ENCODE measurements at places on chromosomes 12 and 14.

DNA sequence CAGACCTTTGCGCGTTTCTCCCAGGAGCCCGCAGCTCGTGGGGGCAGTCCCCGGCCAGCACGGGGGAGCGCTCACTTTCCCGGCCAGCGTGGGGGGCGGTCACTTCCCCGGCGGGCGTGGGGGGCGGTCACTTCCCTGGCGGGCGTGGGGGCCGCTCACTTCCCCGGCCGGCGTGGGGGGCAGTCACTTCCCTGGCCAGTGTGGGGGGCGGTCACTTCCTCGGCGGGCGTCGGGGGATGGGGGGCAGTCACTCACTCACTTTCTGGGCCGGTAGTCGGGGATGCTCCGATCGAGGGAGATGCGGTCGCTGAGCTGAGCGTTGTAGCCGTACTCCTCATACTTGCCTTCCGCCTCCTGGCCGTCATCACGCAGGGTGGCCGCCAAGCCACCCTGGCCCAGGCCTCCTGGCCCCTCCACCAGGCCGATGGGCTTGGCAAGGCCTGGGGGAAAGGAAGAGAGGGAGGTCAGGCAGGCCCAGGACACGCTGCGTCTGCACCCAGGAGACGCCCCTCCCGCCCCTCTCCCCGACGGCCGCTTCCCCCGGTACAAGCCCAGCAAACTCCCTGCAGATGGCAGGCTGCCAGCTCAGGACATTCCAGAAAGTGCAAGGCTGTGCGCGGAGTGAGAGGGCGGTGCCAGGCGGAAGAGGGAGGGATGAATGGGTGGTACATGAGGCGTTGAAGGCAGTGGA lies 43.3 kb downstream of the GALNT9 start:
- DNase-seq = no peak

GRCh38 chr14:105411017-105411941 lies 8.3 kb upstream of the MTA1 start:
- no peak for DNase-seq

GRCh38 chr14:33035416-33036194 lies 96.9 kb downstream of the NPAS3 start:
- DNase-seq = no peak

GRCh38 chr12:47988073-47989022 lies 15.9 kb downstream of the COL2A1 start:
- no peak for DNase-seq

GRCh38 chr12:14275886-14276285 lies 89.6 kb upstream of the ATF7IP start:
- no peak for DNase-seq

DNA sequence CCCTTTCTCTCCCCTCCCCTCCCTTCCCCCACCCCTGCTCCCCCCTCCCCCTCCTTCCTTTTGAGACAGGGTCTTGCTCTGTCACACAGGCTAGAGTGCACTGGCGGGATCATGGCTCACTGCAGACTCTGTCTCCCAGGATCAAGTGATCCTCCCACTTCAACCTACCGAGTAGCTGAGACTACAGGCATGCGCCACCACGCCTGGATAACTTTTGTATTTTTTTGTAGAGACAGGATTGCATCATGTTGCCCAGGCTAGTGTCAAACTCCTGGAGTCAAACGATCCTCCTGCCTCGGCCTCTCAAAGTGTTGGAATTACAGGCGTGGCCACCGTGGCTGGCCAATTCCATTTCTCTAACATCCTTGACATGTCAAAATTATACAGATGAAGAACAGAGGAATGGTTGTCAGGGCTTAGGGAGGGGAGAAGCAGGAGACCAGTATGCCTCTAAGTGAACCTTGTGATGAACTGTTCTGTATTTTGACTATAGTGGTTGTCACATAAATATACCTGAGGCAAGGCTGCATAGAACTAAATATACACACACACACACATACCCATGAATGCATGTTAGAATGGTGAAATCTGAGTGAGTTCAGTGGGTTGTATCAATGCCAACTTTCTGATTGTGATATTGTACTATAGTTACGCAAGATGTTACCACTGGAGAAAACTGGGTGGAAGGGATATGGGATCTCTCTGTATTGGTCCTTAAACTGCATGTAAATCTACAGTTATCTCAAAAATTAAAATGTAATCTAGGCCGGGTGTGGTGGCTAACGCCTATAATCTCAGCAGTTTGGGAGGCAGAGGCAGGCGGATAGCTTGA lies 3.6 kb upstream of the CFAP73 start:
- no peak for DNase-seq

DNA sequence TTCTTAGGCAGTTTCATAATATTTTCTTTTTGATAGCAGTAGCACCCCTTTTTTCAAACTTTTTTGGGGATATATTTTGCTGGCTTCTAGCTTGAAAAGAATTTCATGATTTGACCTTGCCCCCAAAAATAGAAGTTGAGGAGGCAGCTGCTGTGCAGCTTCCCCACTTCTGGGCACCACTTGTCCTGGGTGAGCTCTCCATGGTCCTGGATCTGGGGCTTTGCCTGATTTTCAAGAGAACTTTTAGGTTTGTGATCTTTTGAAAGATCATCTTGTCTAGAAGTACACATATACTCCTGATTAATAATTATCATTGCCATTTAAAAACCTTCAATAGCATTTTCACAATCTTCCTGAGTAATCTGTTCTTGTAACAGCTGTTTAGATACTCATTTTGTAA lies 271.6 kb downstream of the NPAS3 start:
- DNase-seq = no peak

- no peak for DNase-seq
Measured at GRCh38 chr14:22176957-22177356, 412.1 kb downstream of the DAD1 start.

DNA sequence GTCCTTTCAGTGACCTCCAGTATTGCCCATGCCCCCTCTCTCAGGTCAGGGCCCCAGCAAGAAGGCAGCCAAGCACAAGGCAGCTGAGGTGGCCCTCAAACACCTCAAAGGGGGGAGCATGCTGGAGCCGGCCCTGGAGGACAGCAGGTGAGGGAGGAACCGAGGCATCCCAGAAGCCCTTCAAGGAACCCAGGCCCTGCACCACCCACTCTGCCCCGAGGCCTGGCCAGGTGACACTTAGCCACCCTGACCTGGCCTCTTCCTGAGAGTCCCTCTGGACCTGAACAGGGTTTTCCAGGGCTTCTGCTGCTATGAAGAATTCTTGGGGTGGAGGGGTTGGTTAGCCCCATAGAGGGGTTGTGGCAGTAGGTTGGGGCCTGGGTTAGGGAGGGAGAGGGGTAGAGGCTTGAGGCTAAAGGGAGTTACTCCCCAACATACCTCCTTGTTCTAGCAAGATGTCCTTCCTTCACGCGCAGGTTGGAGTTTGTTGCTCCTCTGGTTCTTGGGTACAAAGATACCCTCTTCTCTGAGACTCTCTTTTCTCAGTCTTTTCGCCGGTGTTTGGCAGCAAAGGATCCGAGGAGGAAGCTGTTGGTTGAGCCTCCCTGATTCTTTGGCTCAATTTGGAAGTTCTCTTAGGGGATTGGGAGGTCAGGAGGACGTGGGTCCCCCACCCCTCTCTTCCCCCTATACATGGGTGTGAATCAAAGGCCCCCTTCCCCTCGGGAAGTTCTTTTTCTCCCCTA lies 2.1 kb downstream of the TARBP2 start:
- no peak for DNase-seq

- peak; percentile 53 for DNase-seq
Measured at GRCh38 chr14:65927931-65928356, 515.4 kb downstream of the FUT8 start.

GRCh38 chr14:99287269-99287942 lies 15.4 kb upstream of the BCL11B start:
- DNase-seq = no peak

DNA sequence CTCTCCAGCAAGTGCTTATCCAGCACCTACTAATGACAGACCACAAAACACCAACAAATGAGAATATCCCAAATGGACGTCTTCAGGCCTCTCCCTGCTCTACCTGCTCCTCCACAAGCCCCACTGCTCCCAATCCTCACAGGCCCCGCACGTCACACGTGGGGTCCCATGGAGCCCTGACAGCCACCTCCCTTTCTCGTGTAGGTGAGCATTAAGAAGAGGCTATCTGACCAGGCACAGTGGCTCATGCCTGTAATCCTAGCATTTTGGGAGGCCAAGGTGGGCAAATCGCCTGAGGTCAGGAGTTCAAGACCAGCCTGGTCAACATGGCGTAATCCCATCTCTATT lies 5.4 kb downstream of the RIMBP2 start:
- DNase-seq = no peak

DNA sequence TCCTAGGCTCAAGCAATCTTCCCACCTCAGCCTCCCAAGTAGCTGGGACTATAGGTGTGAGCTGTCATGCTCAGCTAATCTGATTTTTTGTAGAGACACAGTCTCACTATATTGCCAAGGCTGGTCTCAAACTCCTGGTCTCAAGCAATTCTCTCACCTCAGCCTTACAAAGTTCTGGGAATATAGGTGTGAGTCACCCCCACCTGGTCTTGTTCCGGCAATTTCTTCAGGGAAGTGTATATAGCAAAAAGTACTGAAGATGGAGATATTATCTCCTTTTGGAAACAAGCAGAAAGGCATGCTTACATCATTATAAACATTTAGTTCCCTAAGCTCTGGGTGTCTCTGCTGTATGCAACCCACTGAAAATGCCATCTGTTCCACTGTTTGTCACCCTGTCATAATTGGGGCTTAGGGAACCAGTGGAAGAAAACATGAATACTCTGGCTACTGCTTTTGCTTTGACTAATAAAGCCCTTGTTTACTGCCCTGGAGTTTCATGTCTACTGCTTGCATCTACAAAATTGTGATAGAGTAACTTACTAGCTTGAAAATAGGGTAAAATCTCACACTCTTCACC lies 940.2 kb downstream of the GALC start:
- DNase-seq = no peak

DNA sequence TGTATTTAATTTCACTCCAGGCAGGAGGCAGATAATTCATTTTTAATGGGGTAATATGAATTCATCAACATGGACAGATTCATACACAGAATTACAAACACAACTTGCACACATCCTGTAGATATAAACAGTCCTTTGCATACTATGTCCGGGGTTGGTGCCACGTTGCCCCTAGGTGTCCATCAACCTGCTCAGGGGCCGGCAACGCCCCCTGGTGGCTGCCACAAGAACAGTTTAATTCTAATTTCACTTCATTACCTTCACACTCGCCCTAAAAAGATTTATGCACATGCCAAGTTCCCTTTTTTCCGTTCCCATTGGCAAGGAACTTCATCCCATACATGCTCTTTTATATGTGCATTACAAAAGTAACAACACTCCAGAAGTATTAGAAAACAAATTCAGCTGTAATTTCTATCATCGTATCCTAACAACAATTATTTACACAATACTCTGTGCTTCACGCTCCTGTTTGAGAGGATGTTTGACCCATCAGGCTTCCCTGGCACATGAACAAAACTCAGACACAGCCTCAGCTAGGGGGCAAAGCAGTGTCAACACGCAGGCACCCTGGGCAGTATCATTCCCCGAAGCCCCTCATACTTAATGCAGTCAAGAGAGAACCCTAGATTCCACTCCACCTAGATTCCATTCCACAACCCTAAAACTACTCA lies 15.5 kb downstream of the MANSC1 start:
- DNase-seq = peak; percentile 31

- no peak for DNase-seq
Measured at GRCh38 chr12:100248886-100249285, 18.0 kb downstream of the DEPDC4 start.

DNA sequence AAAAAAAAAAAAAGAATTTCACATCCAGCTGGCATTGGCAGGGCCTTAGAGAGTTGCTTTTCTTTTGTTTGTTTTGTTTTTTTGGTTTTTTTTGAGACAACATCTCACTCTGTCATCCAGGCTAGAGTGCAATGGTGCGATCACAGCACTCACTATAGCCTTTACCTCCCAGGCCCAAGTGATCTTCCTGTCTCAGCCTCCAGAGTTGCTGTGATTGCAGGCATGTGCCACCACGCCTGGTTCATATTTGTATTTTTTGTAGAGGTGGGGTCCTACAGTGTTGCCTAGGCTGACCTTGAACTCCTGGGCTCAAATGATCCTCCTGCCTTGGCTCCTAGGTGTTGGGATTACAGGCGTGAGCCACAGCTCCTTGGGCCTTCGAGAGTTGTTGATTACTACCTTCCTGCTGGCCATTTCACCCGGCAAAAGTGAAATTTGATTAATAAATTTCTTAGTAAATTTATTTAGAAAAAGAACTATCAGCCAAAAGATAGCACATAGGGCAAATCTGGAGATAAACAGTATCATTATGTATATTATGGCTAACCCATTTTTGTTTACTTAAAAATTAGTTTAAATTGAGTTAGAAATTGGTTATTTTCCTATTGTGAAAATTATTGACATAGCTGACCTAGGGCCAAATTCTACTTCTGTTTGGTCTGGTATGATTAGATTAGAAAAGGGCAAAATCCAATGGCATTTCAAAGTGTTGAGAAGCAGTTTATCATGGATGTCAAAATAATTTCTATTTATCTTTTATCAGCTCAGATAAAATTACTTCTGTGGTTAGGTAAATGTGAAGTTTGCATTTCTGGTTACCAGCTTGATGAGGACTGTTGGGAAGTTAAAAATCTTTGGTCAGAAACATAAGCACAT lies 12.6 kb downstream of the ACTR6 start:
- DNase-seq = no peak

DNA sequence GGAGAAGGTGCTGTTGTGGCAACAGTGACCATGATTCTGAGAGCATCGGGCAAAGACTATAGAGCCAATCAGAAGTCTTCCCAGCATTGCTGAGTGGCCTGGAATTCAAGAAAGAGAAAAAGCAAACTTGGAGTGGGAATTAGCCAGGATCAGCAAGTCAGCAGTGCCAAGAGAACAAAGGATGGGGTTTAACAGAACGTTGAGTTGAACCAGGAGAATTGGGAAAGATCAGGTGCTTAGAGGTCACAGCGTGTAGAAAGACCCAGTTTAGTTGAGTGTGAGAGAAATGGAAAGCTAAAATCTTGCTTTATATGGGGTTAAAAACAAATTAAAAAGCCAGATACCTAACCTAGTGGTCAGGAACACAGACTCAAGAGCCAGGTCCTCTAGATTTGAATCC lies 90.5 kb upstream of the DNM1L start:
- DNase-seq = no peak

DNA sequence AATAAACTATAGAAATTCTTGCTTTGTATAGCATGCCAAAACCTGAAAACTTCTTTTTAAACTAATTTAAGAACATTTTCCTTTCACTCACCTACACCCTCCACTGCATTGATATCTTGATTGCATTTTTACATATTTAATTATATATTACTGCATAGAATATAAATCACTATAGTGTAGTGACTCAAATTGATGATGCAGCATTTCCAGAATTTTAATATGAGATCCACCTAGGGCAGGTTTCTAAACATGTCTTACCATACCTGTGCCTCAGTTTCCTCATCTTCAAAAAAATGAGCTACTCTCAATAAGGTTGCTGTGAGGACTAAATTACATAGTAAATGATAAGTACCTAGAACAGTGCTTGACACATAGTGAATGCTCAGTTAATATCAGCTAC lies 881.5 kb downstream of the RPS29 start:
- DNase-seq = no peak

DNA sequence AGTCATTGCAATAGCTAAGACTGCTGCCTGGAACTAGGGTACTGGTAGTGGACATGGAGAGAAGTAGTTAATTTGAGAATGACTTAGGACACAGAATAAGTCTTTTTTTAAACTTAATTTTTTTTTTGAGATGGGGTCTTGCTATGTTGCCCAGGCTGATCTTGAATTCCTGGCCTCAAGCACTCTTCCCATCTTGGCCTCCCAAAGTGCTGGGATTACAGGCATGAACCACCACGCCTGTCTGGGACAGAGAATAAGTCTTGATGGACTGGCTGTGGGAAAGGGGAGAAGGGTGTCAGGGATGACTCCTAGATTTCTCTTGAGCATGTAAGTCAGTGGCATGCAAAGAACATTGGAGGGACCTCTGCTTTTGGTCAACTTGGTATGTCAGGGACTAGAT lies 42.9 kb downstream of the LIN52 start:
- no peak for DNase-seq

- DNase-seq = no peak
Measured at GRCh38 chr14:56119201-56119981, 1.2 kb downstream of the PELI2 start.
